ENCODE measurements at places on chromosomes 7 and 10.
A peak's percentile ranks its signal among the peaks of the same experiment; 100 is the strongest.

- DNase-seq = no peak
These were observed 386.9 kb downstream of the HTR7 start for GRCh38 chr10:90470966-90471365.

- DNase-seq = no peak
These were observed 102.0 kb downstream of the GRK5 start for GRCh38 chr10:119309423-119309770.

- DNase-seq = no peak
These were observed 57.4 kb downstream of the PIP4K2A start for GRCh38 chr10:22657024-22657423.

DNA sequence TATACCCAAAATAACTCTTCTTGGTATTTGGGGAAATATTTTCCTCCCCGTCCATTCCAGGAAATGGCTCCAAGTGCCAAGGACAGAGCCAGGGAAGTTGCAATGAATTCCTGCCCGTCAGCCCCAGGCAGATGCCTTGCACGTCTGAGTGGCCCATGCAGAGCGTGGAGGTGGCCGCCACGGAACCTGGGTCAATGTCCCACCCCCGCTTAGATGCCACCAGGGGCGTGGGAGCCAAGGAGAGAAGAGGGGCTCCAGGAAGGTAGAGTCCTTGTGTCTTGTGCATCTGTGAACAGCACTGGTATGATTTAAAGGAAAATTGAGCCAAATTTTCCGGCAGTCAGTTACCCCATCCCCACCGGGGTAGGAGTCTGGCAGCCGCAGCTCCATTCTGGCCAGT lies 1.6 kb downstream of the LEP start:
- DNase-seq = no peak

DNA sequence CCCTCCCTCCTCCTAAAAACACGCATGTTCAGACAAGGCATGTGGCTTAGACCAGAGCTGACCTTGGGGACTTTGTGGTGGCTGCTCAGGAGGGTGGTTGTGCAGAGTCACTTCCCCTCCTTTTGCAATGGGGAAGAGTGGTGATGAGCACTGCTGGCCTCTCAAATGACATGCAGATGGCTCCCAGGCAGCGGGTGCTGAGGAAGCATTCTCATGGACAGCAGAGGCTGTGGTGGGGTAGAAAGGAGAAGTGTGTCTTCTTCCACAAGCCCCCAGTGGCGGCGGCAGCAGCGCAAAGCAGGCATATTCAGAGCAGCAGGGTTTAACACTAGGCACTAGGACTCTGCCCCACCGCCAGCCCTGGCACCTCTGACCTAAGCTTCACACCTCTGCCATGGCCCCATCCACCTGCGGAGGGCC lies 105.9 kb upstream of the ANLN start:
- DNase-seq = peak; percentile 52

- DNase-seq = no peak
These were observed 512.9 kb downstream of the ATRNL1 start for GRCh38 chr10:115606086-115606485.

GRCh38 chr10:109029870-109030269 lies 893.4 kb downstream of the XPNPEP1 start:
- peak; percentile 1 for DNase-seq

DNA sequence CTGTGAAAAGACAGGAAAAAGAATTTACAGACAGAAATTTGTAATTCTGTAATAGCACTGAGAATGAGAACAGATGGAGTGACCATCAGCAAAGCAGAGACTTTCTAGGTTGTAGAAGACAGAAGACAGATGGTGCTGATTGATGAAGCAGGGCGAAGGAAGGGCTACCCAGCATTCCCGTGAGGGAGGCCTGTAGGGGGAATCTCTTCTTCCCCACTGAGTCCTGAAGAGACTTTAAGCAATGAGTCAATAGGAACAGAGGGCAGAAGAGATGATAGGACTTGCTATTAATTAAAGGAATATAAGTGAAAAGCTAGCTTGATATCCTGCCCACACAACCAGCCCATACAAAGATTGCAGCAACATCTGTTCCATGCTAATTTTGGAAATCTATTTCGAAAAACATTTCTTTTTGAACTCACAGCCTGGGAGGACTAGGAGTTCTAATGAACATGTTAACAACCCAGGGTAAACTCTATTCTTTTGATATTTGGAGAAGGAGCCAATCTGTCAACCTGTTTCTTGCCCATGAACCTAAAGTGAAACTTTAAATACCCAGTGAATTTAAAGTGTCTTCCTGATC lies 44.1 kb downstream of the RALA start:
- DNase-seq = no peak

DNA sequence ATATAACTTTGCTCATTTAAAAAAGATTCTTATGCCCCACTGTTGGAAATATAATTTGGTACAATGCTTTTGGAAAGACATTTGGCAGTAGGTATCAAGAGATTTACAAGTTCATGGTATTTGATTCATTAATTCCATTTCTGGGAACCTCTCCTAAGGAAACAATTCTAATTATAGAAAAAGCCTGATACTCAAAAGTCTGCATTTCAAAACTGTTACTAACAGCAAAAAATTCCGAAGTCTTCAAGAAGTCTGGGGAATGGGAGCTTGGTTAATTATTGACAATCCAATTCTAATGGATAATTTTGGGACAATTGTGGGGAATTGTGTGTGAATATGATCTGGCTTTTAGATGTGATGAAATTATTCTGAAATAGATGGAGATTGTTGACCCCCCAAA lies 59.6 kb downstream of the HDAC9 start:
- DNase-seq = no peak

DNA sequence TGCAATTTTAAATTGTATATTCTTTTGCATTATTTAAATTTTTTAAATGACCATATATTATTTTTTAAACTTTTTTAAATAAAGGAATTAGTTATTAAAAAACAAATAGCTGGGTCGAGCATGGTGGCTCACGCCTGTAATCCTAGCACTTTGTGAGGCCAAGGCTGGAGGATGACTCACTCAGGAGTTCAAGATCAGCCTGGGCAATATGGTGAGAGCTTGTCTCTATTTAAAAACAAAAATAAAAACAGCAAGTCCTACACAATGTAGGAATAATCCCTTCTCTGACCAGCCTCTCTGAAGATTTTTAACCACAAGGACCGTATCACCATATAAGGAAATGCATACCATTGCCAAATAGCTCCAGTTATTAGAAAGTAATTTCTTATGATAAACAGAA lies 19.6 kb downstream of the NOC3L start:
- no peak for DNase-seq

- DNase-seq = no peak
These were observed 83.9 kb downstream of the CADPS2 start for GRCh38 chr7:122802301-122802751.

DNA sequence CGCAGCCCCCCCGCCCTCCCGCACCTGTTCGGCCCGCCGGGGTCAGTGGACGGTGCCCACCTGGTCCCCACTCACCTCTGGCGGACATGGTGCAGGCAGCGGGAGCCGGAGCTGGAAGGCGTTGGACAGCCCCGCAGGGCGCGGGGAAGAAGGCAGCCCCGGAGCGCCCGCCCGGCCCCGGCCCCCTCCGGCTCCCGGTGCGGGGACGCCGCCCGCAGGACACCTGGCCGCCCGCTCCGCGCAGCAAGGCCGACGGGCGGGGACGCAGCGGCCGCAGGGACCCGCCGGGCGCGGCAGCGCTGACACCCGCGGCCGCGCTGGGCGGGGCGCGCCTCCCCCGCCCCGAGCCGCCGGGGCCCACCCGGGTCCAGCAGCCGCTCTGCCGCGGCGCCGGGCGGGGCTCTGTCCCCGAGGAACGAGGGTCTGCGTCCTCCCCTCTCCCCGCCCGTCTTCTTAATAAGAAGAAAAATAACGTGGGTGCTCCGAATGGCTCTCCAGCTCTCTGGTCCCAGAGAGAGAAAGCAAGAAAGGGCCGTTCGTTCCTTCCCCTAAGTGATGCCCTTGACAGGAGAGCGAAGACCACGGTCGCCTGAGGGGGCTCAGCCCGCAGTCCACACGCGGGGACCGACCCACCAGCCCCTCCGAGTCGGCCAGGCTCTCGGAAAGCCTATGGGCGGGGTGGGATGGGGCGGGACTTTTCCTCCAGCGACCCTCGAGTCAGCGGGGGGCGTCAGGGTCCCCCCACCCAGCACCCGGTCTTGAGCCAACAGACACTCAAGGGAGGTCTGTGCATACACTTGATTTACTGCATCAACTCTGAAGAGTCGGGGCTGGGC lies 53.4 kb upstream of the FHIP2A start:
- no peak for DNase-seq

- no peak for DNase-seq
These were observed 220.0 kb upstream of the KCND2 start for GRCh38 chr7:120052884-120053382.

DNA sequence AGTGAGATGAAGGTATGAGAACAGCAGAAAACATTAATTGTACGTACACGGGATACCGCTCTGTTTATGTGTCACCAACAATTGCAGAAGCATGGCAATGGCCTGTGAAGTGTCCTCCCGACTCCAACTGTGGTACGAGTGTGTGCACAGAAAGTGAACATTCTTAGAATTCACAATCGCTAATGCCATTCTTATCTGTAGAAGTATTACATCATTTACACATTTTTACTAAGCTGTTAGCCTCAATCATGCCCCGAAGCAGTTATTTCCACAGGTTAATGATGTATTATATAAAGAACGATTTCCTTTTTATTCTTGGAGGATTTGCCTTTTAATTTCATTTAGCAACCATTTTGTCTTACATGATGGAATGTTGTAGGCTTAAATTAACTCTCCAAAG lies 103.4 kb downstream of the EVX1 start:
- DNase-seq = no peak

- DNase-seq = no peak
These were observed 154.9 kb upstream of the ITGB1 start for GRCh38 chr10:33112831-33113455.

DNA sequence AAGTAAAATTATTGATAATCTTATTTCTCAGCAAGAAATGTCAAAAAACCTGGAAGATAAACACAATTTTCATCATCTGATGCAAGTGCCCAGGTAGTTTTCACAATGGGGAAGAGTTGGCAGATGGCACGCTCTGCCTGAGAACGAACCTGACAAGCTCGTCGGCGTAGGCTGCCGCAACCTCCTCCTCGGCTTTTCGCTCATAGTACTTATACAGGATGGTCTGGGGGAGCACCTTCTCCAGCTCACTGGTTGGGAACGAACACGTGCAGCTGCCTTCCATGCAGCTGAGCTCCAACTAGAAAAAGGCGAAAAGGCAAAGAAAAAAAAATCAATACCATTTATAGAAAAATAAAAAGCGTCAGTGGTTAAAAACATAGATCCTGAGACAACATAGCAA lies 68.9 kb downstream of the RNF216 start:
- DNase-seq = no peak

- no peak for DNase-seq
These were observed 104.1 kb downstream of the GPR85 start for GRCh38 chr7:112982441-112983063.

DNA sequence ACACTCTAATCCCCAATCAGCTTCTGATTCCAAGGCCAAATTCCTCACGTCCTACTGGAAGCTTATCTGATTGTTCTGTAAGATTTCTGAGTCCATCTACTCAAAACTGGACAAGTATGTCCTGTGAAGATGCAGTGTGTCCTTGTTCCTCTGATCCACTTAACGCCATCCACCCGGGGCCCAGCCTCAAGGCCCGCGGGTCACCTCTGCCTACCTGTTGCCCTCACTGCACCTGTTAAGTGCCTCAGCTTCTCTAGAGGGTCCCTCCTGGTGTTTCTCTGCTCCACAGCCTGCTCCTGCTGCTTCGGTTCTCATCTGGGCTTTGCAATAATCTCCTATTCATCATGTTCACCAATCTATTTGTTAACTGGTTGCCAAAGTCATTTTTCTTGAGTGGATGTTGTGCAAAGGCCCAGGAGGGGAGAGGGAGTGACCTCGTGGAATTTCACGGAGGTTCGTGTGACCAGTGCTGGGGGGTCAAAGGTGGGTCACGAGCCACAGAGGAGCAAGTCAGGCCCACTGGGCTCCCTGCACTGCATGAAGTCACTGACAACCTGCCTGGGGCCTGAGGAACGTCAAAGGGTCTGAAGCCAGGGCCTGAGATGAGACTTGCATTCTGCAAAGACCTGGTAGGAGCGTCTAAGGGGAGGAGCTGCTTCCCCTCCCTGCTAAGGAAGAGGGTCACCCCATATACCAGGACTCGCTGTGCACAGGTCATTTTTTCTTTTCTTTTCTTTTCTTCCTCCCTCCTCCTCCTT lies 338.1 kb downstream of the WDR37 start:
- no peak for DNase-seq

DNA sequence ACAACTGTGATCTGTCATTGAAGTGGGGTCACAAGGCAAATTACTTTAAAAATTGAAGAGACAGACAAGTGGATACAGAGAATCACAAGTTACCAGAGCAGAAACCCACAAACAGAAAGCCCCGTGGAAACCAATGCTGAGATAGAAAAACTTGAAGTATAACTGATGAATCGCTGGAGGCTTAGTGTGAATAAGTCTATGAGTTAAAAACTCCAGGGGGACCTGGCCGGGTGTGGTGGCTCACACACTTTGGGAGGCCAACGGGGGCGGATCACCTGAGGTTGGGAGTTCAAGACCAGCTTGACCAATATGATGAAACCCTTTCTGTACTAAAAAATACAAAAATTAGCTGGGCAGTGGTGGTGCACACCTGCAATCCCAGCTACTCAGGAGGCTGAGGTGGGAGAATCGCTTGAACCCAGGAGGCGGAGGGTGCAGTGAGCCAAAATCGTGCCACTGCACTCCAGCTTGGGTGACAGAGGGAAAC lies 69.7 kb upstream of the ZNRF2 start:
- DNase-seq = no peak
